ENCODE measurements at places on chromosomes 11 and 22.

GRCh38 chr11:110470716-110471115 is 41.0 kb downstream of the FDX1 start:
- DNase-seq = no peak

DNA sequence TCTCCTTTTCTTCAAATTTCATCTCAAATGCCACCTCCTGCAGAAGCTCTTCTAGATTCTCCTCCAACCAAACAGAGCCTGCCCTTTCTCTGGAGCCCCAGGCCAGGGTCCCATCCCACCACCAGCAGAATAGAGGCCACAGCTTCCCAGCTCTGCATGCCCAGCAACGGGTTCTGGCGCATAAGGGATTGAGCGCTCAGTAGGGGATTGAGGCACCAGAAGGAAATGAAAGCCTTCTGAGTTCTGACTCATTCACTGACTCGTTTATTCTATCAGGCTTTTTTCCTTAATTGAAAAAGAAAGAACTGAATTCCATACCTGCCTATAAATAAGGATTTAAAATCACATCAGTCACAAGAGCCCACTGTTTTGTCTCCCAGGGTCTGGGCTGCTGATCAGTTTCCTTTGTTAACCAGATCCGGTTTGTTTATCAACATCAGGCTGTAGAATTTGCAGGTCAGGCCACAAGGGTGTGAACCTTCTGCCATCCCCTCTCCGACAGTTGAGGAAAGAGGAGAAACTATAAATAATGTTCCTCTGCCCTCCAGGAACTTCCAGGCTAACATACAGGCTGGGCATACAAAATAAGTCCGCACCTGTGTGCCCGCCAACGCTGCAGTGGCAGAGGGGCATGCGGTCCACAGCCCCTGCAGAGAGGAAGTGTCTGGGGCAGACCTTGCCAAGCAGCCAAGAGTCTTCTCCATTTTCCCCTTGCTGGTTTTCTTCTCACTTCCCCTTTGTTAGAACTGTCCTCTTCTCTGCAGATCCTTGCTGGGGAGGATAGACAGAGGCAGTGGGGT is 63.5 kb upstream of the PRDM11 start:
- no peak for DNase-seq

DNA sequence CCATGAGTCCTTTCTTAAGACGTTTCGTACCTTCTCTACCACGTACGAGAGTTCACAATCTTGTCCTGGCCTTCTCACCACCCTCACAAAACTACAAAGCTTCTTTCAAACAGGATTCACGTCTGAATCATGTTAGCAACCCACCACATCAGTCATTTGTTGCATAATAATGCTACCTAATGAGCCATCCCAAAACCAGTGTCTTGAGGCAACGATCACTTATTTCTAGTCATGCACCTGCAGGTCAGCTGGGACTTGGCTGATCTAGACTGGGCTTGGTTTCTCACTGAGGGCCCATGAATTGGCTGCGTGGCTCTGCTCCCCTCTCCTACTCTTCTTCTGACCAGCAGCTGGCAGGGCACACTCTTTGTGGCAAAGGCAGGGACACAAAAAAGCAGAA is 28.3 kb downstream of the LARGE1 start:
- no peak for DNase-seq

- DNase-seq = no peak
Observed at GRCh38 chr22:49156662-49157285, 670.9 kb downstream of the BRD1 start.

DNA sequence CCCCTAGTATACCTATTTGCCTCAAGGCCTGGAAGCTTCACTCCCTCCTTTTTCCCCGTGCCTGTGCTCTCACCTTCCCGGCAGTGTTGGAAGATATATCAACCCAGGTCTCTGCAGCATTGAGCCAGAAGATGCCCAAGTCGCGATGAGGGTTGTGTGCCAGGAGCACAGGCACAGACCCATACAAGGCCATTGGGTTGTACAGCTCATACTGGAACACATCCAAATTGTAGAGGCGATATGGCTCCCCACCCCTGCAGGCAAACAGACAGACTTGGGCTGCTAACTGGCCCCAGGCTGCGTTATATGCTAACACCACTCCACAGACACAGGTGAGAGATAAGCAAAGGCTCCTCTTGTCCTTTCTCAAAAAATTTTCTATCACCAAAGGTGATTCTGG is 10.7 kb upstream of the B3GAT3 start:
- DNase-seq = no peak

GRCh38 chr11:849104-849824 is 6.6 kb downstream of the TSPAN4 start:
- DNase-seq = no peak

GRCh38 chr11:83302151-83302550 is 16.0 kb upstream of the CCDC90B start:
- no peak for DNase-seq
